D341Med (cell line): ENCODE measurements at places on chromosomes 5 and 9.

- DNase-seq: no peak
Observed at GRCh38 chr9:133474215-133474614, 4.7 kb downstream of the SLC2A6 start.

- no peak for DNase-seq
Observed at GRCh38 chr5:131163276-131164119, 1.6 kb downstream of the HINT1 start.

GRCh38 chr5:34570721-34571676 is 85.1 kb upstream of the RAI14 start:
- no peak for DNase-seq

DNA sequence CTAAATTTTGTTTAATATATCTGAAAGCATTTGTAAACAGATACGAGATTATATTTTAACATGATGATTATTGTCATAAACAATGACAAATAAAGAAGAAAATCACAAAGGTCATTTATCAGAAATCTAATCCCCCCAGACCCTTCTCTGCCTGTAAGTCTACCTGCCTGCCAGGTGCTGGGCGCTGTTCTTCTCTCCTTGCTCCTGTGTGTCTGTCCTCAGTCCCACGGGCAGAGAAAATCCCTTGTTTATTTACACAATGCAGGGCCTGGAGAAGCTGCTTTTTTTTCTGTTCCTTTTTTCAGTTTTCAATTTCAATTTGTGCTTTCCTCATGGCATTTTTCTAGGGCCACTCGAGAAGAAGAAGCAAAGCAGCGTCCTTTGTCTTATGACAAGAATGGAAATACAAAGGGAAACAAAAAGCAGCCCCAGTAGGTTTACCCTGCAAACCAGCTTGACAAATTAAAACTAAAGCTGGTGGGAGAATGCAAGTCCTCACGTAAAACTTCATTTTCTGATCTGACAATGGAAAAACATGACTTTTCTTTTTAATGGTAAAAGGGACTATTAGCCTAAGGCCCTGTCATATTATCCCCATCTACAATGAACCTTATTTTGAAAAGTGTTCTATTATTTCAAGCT is 282.4 kb upstream of the KLF9 start:
- no peak for DNase-seq

DNA sequence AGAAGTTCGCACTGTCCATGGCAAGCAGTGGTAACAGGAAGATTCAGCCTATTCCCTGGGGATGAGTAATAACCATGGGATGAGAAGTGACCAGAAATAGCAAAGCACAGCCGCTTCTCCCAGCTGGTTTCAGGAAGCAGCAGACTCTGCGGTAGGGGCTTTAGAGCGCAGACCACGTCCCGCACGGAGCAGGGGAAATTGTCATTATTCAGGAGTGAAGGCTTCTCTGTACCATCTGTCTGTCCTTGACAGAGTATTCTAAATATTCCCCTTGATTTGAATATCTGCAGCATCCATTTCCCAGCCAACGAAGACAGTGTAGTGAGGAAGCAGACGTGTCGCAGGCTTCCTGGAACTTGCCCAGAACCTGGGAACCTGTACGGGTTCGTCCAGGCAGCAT is 159.6 kb downstream of the NXNL2 start:
- no peak for DNase-seq

DNA sequence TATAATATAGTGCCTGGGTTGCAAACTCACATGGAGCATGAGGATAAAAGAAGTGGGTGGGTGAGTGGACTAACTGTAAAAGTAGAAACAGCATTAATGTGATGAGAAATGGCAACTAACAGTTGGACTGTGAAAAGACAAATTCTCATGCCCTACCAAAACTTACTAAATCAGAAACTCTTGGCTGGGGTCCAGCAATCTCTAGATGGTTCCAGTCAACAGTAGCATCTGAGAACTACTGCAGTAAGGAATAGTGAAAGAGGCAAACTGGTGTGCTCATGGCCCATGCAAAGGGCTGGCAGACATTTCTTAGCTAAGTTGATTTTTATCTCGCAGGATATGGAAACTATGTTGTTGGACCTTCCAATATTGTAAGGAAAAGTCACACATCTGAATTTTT is 150.3 kb downstream of the PIK3R1 start:
- no peak for DNase-seq

DNA sequence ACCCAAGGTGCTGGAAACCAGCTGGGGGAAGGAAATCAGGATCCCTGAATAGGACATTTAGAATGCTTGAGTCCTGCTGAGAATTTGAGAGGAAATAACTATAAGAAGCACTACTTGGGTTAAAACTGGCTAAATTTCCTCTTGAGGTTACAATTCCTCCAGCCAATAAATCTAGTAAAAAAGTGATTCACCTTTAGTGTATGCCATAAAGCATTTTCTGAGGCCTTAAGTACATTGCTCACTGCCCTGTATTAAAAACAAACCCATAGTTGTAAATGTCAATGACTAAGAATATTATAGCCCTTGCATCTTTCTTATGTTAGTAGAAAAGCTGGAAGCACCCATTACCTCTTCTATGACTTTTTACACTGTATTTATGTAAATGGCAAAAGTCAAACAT is 634.7 kb upstream of the ARRDC3 start:
- no peak for DNase-seq

DNA sequence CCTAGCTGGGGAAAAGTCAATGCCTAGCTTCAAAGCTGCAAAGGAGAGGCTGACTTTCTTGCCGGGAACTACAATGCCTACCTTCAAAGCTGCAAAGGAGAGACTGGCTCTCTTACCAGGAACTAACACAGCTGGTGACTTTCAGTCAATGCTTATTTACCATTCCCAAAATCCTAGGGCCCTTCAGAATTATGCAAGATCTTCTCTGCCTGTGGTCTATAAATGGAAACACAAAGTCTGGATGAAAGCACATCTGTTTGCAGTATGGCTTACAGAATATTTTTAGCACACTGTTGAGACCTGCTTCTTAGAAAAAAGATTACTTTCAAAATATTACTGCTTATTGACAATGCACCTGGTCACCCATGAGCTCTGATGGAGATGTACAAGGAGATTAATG is 259.4 kb downstream of the PLK2 start:
- no peak for DNase-seq

GRCh38 chr5:145980259-145980658 is 43.9 kb downstream of the SH3RF2 start:
- DNase-seq: no peak

DNA sequence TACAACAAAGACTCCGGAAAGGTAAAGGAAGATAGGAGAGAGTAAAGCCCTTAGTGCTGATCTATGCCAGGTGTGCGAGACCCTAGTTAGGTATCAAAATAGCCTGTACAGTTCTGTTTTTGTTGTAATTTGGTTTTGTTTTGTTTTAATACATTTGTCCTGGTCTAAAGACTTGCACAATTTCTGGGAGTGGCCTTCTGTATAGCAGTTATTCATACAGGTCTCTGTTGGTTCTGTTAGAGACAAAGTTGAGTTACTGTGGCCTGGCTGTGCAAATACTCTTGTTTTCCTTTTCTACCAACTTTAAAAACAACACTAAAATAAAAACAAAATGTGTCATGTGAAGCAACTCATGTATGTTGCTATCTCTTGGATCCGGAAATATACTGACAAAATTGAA is 163.6 kb downstream of the COMMD10 start:
- DNase-seq: no peak

- peak; percentile 22 for DNase-seq
Observed at GRCh38 chr5:96699186-96699820, 37.1 kb downstream of the CAST start.

- no peak for DNase-seq
Observed at GRCh38 chr9:134642385-134643181, 980 bp downstream of the COL5A1 start.

DNA sequence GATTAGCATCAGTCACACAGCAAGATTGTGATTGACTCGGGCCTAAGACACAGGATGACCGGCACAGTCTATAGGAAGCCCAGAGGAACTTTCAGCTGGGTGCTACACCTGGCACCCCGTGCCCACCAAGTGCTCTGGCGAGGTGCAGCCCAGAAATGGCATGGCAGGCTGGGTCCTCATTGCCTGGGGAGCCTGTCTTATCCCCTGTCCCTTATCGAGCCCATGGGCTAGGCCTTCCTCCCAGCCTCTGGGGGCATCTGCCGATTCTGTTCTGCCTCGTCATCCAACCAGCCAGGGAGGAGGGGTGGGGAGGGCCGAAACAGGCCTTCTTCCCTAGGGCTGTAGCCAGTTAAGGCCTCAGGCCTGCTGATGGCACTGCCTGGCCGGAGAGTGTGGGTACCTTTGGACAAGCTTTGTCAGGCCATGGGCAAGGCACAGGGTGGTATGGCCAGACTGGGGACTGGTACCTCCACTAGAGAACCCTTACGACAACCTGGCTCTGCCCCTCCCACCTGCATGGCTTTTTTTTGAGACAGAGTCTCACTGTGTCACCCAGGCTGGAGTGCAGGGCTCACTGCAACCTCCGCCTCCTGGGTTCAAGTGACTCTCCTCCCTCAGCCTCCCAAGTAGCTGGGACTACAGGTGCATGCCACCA is 1.6 kb downstream of the GRK6 start:
- no peak for DNase-seq

GRCh38 chr9:13971966-13972655 is 341.8 kb downstream of the NFIB start:
- DNase-seq: no peak

GRCh38 chr9:6686396-6686795 is 40.9 kb upstream of the GLDC start:
- DNase-seq: no peak
